Forelimb muscle (tissue), 1 donor: ENCODE measurements at places on chromosomes 2 and 18. TPM values are rescaled to one million over a fixed set of nuclear protein-coding genes. Genes with fewer than 3 reads are reported as not detected.

DNA sequence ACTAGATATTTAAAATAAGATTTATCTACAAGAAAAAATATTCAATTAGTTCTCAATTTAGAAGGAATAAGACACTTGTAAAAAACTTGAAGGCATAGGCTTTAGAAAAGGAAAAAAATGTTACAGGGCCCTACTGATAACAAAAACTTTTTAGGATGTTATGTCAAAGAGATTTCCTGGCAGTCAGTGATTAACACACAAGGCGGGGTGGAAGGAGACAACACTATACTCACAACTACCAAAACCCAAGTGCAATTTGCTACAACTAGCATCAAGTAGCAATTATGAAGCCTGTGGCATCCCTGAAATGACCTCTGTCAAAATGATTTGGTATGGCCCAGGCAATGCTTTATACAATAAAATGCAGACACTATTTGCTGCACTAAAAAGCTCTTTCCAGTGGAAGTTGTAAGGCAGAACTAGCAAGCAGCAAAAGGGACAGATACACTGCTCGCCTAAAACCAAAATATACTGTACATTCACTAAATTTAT is 15.3 kb downstream of the STRN start:
- DNase-seq, result no peak

DNA sequence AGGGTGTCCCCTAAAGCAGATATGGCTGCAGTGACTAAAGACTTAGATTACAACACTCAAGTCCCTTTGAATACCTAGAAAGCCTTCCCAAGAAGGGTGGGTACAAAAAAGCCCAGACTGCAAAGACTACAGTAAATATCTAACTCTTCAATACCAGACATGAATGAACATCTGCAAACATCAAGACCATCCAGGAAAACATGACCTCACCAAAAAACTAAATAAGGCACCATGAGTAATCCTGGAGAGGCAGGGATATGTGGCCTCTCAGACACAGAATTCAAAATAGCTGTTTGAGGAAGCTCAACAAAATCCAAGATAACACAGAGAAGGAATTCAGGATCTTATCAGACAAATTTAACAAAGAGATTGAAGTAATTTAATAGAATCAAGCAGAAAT is 138.2 kb upstream of the OTOS start:
- DNase-seq, result no peak

Gene LYG2
- 0.22 TPM for polyA plus RNA-seq

GRCh38 chr18:63087421-63088230 is 231.9 kb downstream of the BCL2 start:
- no peak for DNase-seq

DNA sequence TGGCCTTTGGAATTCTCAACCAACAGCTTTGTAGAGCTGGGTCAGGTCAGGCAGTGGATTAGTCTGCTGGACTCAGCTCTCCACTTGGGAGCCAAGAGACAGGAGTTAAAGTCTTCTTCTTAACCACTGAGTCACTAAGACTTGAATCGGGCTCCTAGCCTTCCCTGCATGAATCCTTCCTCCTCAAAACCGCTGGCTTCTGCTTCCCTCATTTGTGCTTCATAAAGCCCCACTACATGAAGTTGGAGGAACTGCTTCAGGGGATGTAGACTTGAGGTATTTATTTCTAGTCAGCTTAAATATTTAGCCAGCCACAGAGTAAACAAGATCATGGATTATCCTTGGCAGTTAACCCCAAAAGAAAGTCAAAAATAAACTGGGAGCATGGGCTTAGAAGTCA is 536.3 kb upstream of the TNP1 start:
- DNase-seq, result no peak
